ENCODE measurements at places on chromosomes 12 and 14. TPM values are rescaled to one million over a fixed set of nuclear protein-coding genes. Genes with fewer than 3 reads are reported as not detected.

KRT77 gene
- not detected for polyA plus RNA-seq

TAS2R19 gene
- not detected for polyA plus RNA-seq

- DNase-seq: no peak
- H3K4me3 ChIP-seq: no peak overlapping the region
- no peak overlapping the region for H3K27ac ChIP-seq
- no peaks in the 10 kb centered on the region for H3K36me3 ChIP-seq
- H3K27me3 ChIP-seq: no peaks in the 10 kb centered on the region
Observed at GRCh38 chr12:42744539-42745182, 155.1 kb upstream of the PRICKLE1 start.

DNA sequence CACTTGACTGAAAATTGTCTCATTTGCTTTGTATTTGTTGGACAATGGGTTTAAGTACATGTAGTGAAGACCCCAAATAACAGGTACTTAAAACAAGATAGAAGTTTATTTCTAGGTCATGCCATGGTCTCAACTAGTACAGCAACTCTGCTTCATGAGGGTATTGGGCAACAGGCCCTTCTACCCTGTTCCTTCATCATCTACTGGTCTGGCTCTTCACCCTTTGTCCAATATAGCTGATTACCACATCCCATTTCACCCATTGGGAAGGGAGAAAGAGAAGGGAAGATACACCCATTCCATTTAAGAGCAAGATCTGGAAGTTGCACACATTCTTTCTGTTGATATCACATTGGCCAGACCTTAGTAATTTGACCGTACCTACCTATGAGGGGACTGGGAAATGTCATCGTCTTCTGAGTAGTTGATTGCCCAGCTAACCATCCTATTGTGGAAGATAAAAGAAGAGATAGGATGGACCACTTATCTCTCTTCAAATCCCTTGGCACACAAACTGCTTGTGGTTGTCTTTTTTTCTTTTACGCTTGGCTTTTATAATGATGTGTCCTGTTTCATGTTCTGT lies 104.6 kb downstream of the DIP2B start:
- no peak overlapping the region for H3K27ac ChIP-seq
- no peaks in the 10 kb centered on the region for H3K27me3 ChIP-seq
- H3K36me3 ChIP-seq: peaks cover 6% of the 10 kb centered on the region
- no peak overlapping the region for H3K4me3 ChIP-seq
- H3K4me1 ChIP-seq: no peaks in the 10 kb centered on the region

DNA sequence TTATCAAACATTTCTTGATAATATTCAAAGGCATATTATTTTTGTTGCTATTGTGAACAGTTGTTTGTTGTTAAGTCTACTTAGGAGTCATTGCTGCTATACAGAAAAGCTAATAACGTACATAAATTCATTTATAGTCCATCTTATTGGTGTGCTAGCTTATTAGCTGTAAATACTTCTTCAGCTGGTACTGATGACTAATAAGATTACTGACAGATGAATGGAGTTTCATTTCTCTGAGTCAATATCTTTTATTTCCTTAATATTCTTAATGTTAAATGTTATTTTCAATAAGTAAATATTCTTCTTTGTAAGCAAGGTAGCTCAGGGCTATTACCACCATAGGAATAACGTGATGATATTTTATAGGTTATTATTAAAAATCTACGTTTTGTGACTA lies 139.4 kb upstream of the SLCO1C1 start:
- H3K4me1 ChIP-seq: no peaks in the 10 kb centered on the region
- no peaks in the 10 kb centered on the region for H3K36me3 ChIP-seq
- H3K27me3 ChIP-seq: no peaks in the 10 kb centered on the region
- H3K27ac ChIP-seq: no peak overlapping the region
- H3K4me3 ChIP-seq: no peak overlapping the region

- H3K4me1 ChIP-seq: no peaks in the 10 kb centered on the region
- peaks cover 2% of the 10 kb centered on the region for H3K36me3 ChIP-seq
- H3K27ac ChIP-seq: no peak overlapping the region
- no peak overlapping the region for H3K4me3 ChIP-seq
- no peak for DNase-seq
Observed at GRCh38 chr14:75609606-75610475, 31.4 kb downstream of the FLVCR2 start.

- no peaks in the 10 kb centered on the region for H3K4me1 ChIP-seq
- H3K27ac ChIP-seq: no peak overlapping the region
- H3K4me3 ChIP-seq: no peak overlapping the region
- H3K27me3 ChIP-seq: no peaks in the 10 kb centered on the region
- H3K36me3 ChIP-seq: no peaks in the 10 kb centered on the region
Observed at GRCh38 chr14:101071493-101071906, 168.0 kb upstream of the RTL1 start.

LPAR5 gene
- 17.3 TPM for polyA plus RNA-seq

GRCh38 chr14:56300495-56300894 lies 182.3 kb downstream of the PELI2 start:
- H3K27me3 ChIP-seq: no peaks in the 10 kb centered on the region
- no peak overlapping the region for H3K27ac ChIP-seq
- H3K36me3 ChIP-seq: no peaks in the 10 kb centered on the region
- H3K4me3 ChIP-seq: no peak overlapping the region
- DNase-seq: no peak

DNA sequence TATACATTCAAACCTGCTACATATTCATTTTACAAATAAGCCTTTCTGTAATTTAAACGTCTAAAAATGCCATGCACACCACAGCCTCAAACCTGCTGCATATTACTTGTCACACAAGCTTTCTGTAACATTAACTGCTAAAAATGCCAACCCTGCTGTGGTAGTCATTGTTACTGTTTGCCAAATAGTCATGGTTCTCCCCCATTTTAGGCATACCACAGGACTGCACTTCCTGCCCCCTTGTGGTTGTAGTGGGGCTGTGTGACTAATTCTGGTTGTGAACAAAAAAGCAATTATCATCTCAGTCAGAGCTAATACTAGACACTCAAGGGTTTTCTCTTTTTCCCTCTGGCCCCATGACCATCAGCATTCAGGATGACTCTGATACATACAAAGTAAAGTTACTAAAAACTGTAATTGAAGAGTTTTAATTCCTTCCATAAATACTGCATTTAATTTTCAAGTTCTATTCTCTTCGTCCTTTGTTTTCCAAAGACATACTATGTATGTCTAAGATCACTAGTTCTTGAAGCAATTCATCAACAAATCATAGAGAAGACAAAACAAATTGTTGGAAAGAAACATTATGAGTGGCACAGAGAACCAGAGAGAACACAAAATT lies 5.7 kb upstream of the SLC35F4 start:
- H3K36me3 ChIP-seq: no peaks in the 10 kb centered on the region
- H3K27me3 ChIP-seq: peaks cover 2% of the 10 kb centered on the region
- H3K27ac ChIP-seq: no peak overlapping the region
- no peak for DNase-seq
- H3K4me1 ChIP-seq: no peaks in the 10 kb centered on the region

SPTB gene
- polyA plus RNA-seq: not detected

STON2 gene
- polyA plus RNA-seq: not detected

TCL1B gene
- not detected for polyA plus RNA-seq

REM2 gene
- 2.6 TPM for polyA plus RNA-seq

GNG2 gene
- 145 TPM for polyA plus RNA-seq

DNA sequence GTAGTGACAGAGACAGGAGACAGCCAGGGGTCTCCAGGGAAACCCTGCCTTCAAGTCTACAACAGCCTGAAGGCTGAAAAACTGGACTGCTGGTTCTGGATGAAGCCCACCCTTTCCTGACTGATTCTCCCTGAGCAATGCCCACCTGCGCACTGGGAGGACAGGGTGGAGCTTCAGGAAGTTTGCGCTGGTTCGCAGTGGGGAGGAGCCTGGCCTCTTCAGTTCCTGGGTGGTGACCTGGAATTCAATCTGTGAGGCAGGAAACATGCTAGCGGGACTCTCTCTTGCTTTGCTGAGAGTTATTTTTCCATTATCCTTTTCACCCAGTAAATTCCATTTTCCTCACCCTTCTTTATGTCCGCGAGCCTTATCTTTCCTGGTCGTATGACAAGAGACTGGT lies 600.8 kb downstream of the TRHDE start:
- DNase-seq: no peak
- H3K27ac ChIP-seq: no peak overlapping the region
- no peaks in the 10 kb centered on the region for H3K36me3 ChIP-seq
- no peak overlapping the region for H3K4me3 ChIP-seq
- no peaks in the 10 kb centered on the region for H3K27me3 ChIP-seq
- no peaks in the 10 kb centered on the region for H3K4me1 ChIP-seq

HCAR3 gene
- not detected for polyA plus RNA-seq

GRCh38 chr14:36751106-36751505 lies 89.4 kb downstream of the PAX9 start:
- no peak for DNase-seq
- no peaks in the 10 kb centered on the region for H3K27me3 ChIP-seq
- no peak overlapping the region for H3K4me3 ChIP-seq
- no peaks in the 10 kb centered on the region for H3K36me3 ChIP-seq
- no peaks in the 10 kb centered on the region for H3K4me1 ChIP-seq
- no peak overlapping the region for H3K27ac ChIP-seq

GRCh38 chr12:116370004-116370404 lies 92.5 kb upstream of the MED13L start:
- no peaks in the 10 kb centered on the region for H3K27me3 ChIP-seq
- no peak overlapping the region for H3K27ac ChIP-seq
- H3K4me1 ChIP-seq: no peaks in the 10 kb centered on the region
- no peak overlapping the region for H3K4me3 ChIP-seq

TAS2R20 gene
- not detected for polyA plus RNA-seq

DNA sequence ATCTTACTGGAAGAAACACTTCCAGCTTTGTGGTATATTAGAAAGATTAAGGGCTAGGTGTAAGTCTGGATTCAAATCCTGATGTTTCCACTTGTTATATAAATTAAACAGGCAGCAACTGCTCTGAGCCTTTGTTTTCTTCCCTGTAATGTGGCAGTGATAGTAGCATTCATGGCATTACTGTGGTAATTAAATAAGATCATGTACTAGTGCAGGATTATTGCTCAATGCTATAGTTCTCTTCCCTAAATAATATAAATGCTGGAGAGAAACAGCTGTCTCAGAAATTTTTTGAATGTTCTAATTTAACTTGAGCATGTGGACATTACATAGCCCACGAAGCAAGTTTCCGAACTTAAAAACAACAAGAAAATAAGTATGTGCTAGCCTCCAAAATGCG lies 5.4 kb downstream of the TMEM117 start:
- peaks cover 5% of the 10 kb centered on the region for H3K4me1 ChIP-seq
- H3K27me3 ChIP-seq: no peaks in the 10 kb centered on the region
- H3K36me3 ChIP-seq: no peaks in the 10 kb centered on the region

GRCh38 chr12:121814429-121815119 lies 10.8 kb downstream of the SETD1B start:
- no peak overlapping the region for H3K4me3 ChIP-seq
- H3K4me1 ChIP-seq: peaks cover 47% of the 10 kb centered on the region
- DNase-seq: no peak
- H3K27ac ChIP-seq: no peak overlapping the region

DNA sequence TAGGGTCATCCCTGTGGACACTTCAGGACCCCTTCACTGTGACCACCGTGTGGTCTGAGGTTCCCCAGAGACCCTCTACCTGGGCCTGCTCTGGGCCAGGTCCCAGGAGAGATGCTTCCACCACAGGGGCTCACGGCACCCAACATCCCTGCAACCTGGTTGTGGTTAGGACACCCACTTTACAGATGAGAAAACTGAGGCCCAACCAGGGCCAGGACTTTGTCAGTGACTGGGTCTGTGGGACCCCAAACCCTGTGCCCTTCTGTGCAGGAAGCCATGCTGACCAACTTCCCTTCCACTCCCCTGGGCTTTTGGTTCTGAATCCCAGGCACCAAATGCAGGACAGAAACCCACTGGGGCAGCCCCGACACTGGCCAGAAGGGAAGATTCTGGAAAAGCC lies 21.6 kb downstream of the BEGAIN start:
- H3K27ac ChIP-seq: no peak overlapping the region
- no peak for DNase-seq
- H3K4me1 ChIP-seq: peaks cover 13% of the 10 kb centered on the region
- no peaks in the 10 kb centered on the region for H3K36me3 ChIP-seq
- no peaks in the 10 kb centered on the region for H3K27me3 ChIP-seq

- H3K4me1 ChIP-seq: peaks cover 32% of the 10 kb centered on the region
- no peak for DNase-seq
- H3K36me3 ChIP-seq: no peaks in the 10 kb centered on the region
- H3K27ac ChIP-seq: peak overlapping the region; percentile 71
Observed at GRCh38 chr12:30696103-30696408, 387 bp upstream of the IPO8 start.

SERPINA6 gene
- polyA plus RNA-seq: not detected

GRCh38 chr12:89672589-89672979 lies 36.1 kb downstream of the ATP2B1 start:
- no peaks in the 10 kb centered on the region for H3K36me3 ChIP-seq
- peaks cover 63% of the 10 kb centered on the region for H3K4me1 ChIP-seq
- no peaks in the 10 kb centered on the region for H3K27me3 ChIP-seq
- DNase-seq: no peak

GARIN6 gene
- not detected for polyA plus RNA-seq

GRCh38 chr14:97458661-97459579 lies 661.7 kb downstream of the VRK1 start:
- no peaks in the 10 kb centered on the region for H3K27me3 ChIP-seq
- peak; percentile 95 for DNase-seq
- peak overlapping the region; percentile 89 for H3K4me3 ChIP-seq
- H3K27ac ChIP-seq: peak overlapping the region; percentile 91

- H3K27ac ChIP-seq: no peak overlapping the region
- H3K36me3 ChIP-seq: peaks cover 8% of the 10 kb centered on the region
- H3K4me1 ChIP-seq: no peaks in the 10 kb centered on the region
- H3K27me3 ChIP-seq: no peaks in the 10 kb centered on the region
Observed at GRCh38 chr14:71645656-71646055, 286.6 kb upstream of the RGS6 start.

DNA sequence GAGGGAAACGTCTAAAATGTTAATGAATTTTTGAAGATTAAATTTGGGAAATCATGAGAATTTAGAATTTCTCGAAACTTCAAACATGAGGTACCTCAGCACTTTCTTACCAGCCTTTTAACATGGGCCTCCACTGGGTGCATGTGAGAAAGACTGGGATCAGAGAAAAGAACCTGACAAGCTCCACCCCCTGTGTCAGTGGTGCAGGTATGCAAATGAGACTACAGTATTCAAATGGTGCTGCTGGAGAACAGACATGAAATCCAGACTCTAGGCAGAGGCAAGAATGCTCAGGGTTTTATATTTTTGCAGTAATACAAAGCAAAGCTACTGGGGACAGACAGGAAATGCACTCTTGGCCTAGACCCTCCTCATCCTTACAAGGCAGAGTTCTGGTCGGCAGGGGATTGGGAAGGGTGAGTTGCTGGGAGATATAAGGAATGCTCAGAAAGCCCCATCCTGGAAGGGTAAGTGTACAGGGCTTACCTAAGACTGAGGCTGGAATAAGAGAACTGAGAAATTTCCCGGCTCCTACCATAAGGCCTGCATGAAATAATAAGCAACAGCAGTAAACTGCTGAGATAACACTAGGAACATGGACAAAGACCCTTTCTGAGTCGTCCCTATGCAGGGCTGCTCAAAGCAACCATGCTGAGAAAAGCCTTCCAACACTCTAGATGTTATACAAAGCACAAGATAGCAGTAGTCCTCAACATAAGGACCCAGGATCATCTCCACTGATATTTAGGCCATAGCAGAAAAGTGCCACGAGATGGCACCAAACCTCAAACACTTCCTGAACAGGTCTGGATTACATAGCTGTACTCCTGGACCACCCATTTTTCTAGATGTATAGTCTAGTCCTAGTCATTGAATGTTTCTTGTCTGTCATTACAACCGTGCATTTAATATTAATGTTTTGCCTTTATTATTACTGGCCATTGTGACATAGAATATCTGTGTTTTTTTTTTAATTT lies 260.8 kb downstream of the RASSF9 start:
- no peak for DNase-seq
- no peaks in the 10 kb centered on the region for H3K4me1 ChIP-seq
- H3K4me3 ChIP-seq: no peak overlapping the region
- H3K27ac ChIP-seq: no peak overlapping the region
- no peaks in the 10 kb centered on the region for H3K36me3 ChIP-seq

All from CD4-positive, CD25-positive, alpha-beta regulatory T cell (primary cell).